ENCODE measurements at places on chromosomes 12 and 14. TPM values are rescaled to one million over a fixed set of nuclear protein-coding genes. Genes with fewer than 3 reads are reported as not detected.
A peak's percentile ranks its signal among the peaks of the same experiment; 100 is the strongest.

DNA sequence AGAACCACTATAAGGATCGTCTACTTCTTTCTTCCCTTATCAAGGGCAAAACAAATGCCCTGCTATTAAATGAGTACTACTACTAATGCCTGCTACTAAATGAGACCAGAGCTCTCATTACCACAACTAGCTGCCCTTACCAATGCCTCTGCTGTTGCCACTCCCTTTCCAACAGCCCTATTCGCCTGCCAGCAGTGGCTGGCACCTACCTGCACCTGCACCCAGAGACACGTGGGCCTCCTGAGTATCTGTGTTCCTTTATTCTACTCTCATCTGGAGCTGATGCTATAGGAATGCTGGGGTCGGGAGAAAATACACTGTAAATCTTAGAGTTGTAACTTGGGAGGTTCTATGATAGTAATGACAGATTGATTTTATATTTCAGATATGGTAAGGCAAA is 174.7 kb downstream of the SLC2A13 start:
- H3K4me1 ChIP-seq, result no peaks in the 10 kb centered on the region
- H3K27ac ChIP-seq, result no peak overlapping the region
- H3K27me3 ChIP-seq, result no peaks in the 10 kb centered on the region
- H3K4me3 ChIP-seq, result no peak overlapping the region
- H3K36me3 ChIP-seq, result no peaks in the 10 kb centered on the region

- no peak overlapping the region for H3K4me3 ChIP-seq
- DNase-seq, result peak; percentile 53
- H3K27me3 ChIP-seq, result no peaks in the 10 kb centered on the region
- no peak overlapping the region for H3K27ac ChIP-seq
- peaks cover 3% of the 10 kb centered on the region for H3K4me1 ChIP-seq
These were observed 42.1 kb downstream of the KRT80 start for GRCh38 chr12:52149651-52150241.

GRCh38 chr12:94616203-94616729 is 34.1 kb downstream of the TMCC3 start:
- no peak overlapping the region for H3K4me3 ChIP-seq
- peaks cover 2% of the 10 kb centered on the region for H3K4me1 ChIP-seq
- DNase-seq, result peak; percentile 49
- no peak overlapping the region for H3K27ac ChIP-seq
- H3K27me3 ChIP-seq, result no peaks in the 10 kb centered on the region
- H3K36me3 ChIP-seq, result no peaks in the 10 kb centered on the region

ZFHX2 gene
- 19.4 TPM for total RNA-seq

- DNase-seq, result peak; percentile 24
- no peaks in the 10 kb centered on the region for H3K27me3 ChIP-seq
- no peak overlapping the region for H3K4me3 ChIP-seq
These were observed 140.5 kb downstream of the ADGRD1 start for GRCh38 chr12:131093971-131094830.

ARHGEF40 gene
- 71.4 TPM for total RNA-seq

LBHD2 gene
- total RNA-seq, result not detected

- no peak overlapping the region for H3K27ac ChIP-seq
- no peaks in the 10 kb centered on the region for H3K4me1 ChIP-seq
- no peak overlapping the region for H3K4me3 ChIP-seq
- H3K27me3 ChIP-seq, result no peaks in the 10 kb centered on the region
- no peak for DNase-seq
- H3K36me3 ChIP-seq, result no peaks in the 10 kb centered on the region
These were observed 161.8 kb upstream of the DCN start for GRCh38 chr12:91344408-91344807.

DNA sequence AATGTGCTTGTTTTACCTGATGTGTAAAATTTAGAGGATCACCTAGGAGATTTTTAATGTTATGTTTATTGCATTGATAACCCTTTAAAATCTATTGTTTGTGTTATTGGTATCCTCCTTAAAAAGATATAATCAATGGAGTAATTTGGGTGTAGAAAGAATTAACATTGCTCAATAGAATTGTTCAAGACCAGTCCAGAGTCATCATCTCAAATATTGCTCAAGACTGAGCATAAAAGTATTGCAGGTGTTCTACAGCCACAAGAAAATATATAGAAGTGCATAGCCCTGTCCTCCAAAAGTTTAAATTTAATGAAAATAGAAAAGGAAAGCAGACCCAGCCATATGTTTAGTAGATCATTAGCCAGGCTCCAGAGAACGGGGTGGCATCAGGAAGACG is 102.5 kb upstream of the ARID2 start:
- H3K27ac ChIP-seq, result no peak overlapping the region
- no peaks in the 10 kb centered on the region for H3K4me1 ChIP-seq
- H3K4me3 ChIP-seq, result no peak overlapping the region
- DNase-seq, result no peak
- H3K27me3 ChIP-seq, result no peaks in the 10 kb centered on the region

C12orf54 gene
- not detected for total RNA-seq

MYF5 gene
- not detected for total RNA-seq

DNA sequence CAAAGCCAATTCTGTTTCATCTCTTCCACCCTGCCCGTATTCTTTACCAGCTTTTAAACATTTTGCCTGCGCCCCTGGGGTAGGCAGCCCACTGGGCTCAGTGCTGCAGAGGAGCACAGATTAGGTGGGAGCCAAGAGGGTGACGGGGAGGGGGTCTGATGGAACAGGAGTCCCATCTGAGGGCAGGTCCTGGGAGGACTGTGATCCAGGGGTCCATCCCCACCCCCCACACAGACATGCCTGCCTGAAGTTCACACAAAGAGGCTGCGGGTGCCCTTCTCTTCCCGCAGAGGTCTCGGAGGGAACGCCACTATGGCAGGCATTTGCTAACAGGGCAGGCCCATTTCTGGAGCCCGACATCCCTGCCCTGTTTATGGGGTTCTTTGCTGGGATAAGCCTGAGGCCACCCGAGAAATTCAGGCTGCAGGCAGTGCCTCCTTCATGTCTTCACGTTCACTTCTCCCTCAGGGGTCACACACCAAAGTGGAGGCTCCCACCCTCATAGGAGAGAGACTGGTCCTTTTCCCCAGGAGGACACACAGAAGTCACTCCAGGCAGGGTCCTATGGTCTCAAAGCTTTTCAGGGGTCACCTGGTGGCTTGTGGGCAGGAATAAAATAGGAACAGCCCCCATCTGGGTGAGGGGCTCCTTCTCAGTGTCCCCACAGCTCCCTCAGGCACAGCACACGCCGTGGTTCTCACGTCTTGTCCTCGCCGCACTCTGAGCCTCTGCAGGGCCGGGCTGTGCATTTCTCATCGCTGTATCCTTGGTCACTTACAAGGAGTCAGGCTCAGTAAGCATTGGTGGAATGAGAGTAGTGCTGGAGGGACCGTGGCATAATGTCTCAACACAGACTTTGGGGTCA is 12.9 kb downstream of the VASH1 start:
- H3K4me1 ChIP-seq, result no peaks in the 10 kb centered on the region
- H3K27ac ChIP-seq, result no peak overlapping the region
- no peaks in the 10 kb centered on the region for H3K27me3 ChIP-seq
- peak; percentile 24 for DNase-seq

DNA sequence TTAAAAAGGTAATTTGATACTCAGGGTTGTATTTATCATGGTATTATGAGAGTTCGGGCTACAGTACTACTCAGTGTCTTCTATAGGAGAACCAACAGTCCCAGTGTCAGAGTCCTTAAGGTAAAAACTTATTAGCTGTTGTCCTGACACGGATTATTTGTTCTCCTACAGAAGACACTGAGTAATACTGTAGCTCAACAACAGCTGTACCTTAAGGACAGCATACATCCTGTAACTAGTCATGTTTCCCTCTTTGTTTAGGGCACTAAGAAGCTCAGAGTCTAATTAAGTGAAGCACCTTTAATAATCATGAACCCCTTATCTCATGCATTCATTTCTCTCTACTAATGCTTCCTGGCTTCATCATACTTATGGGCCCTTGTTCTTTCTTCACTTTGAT is 33.9 kb downstream of the ARF6 start:
- H3K27ac ChIP-seq, result no peak overlapping the region
- no peak for DNase-seq
- no peak overlapping the region for H3K4me3 ChIP-seq
- H3K27me3 ChIP-seq, result no peaks in the 10 kb centered on the region
- no peaks in the 10 kb centered on the region for H3K36me3 ChIP-seq

GRCh38 chr12:104596134-104596799 is 139.5 kb downstream of the CHST11 start:
- H3K27me3 ChIP-seq, result no peaks in the 10 kb centered on the region
- no peak overlapping the region for H3K4me3 ChIP-seq
- H3K27ac ChIP-seq, result no peak overlapping the region
- no peak for DNase-seq
- peaks cover under 1% of the 10 kb centered on the region for H3K4me1 ChIP-seq
- H3K36me3 ChIP-seq, result no peaks in the 10 kb centered on the region

RBP5 gene
- 2.1 TPM for total RNA-seq

OAS1 gene
- not detected for total RNA-seq

NANOG gene
- total RNA-seq, result 211 TPM

- peaks cover 2% of the 10 kb centered on the region for H3K36me3 ChIP-seq
- H3K27me3 ChIP-seq, result no peaks in the 10 kb centered on the region
- H3K4me1 ChIP-seq, result peaks cover 3% of the 10 kb centered on the region
- no peak overlapping the region for H3K27ac ChIP-seq
These were observed 1.5 kb downstream of the RFLNA start for GRCh38 chr12:124296295-124296915.

GRCh38 chr12:45050751-45051571 is at the start of gene DBX2:
Gene DBX2 (minus strand): TSS chr12:45051099. CDS start chr12:45050927, 172 bp downstream.
- DNase-seq, result peak; percentile 61
- H3K36me3 ChIP-seq, result no peaks in the 10 kb centered on the region
- H3K4me3 ChIP-seq, result peak within 1 kb of the TSS; percentile 75
- H3K27ac ChIP-seq, result no peak within 1 kb of the TSS
- H3K27me3 ChIP-seq, result peaks cover 10% of the 10 kb centered on the region
- H3K4me1 ChIP-seq, result no peaks in the 10 kb centered on the region

- peaks cover 3% of the 10 kb centered on the region for H3K4me1 ChIP-seq
- no peaks in the 10 kb centered on the region for H3K27me3 ChIP-seq
These were observed 97.2 kb upstream of the TMTC1 start for GRCh38 chr12:29880987-29881386.

GRCh38 chr14:35374263-35374712 is 30.3 kb downstream of the NFKBIA start:
- DNase-seq, result no peak
- H3K27ac ChIP-seq, result no peak overlapping the region
- no peaks in the 10 kb centered on the region for H3K4me1 ChIP-seq
- H3K36me3 ChIP-seq, result no peaks in the 10 kb centered on the region

GRCh38 chr14:105857826-105858675 is 331.7 kb downstream of the TMEM121 start:
- peaks cover 24% of the 10 kb centered on the region for H3K36me3 ChIP-seq
- no peaks in the 10 kb centered on the region for H3K27me3 ChIP-seq
- H3K4me1 ChIP-seq, result no peaks in the 10 kb centered on the region
- H3K27ac ChIP-seq, result no peak overlapping the region
- peak; percentile 10 for DNase-seq

GRCh38 chr12:56541631-56542030 is 20.0 kb downstream of the RBMS2 start:
- no peak overlapping the region for H3K4me3 ChIP-seq
- no peaks in the 10 kb centered on the region for H3K27me3 ChIP-seq
- no peaks in the 10 kb centered on the region for H3K4me1 ChIP-seq
- DNase-seq, result no peak
- H3K36me3 ChIP-seq, result no peaks in the 10 kb centered on the region

DNA sequence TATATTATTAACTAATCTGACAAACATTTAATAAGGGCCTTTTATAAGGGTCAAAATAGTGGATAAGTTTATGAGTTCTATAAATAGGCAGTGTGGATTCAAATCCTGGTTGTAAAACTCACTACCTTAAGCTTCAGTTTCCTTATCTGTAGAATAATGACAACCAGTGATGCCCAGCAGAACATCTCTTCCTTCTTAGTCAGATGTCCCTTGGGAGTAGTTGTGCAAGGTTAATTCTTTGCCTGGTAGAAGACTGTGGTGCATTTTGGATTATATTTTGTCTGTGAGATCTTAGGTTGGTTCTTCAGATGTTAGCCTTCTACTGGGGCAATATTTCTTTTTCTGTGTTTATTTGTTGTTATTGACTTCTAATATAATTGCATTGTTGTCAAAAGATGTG is 59.5 kb downstream of the ARID2 start:
- no peaks in the 10 kb centered on the region for H3K4me1 ChIP-seq
- DNase-seq, result no peak
- H3K36me3 ChIP-seq, result no peaks in the 10 kb centered on the region

DNA sequence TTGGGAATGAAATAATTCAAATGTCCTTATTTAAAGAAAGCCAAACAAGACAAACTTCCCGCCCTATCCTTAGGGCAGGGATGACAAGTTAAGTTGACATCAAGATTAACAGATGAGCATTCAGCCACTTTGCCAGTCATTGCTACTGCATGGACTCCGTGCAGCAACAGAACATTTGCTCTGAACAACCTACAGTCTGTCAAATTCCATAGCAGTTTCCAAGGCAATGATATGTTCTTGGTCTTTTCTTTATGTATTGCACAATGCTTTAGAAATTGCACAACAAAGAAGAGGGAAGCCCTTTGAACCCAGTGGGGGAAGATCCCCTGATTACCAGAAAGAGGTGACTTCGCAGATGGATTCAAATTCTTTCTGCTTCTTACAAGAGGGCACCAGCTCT is 269.8 kb downstream of the BCAT1 start:
- no peaks in the 10 kb centered on the region for H3K4me1 ChIP-seq
- peaks cover 6% of the 10 kb centered on the region for H3K36me3 ChIP-seq
- H3K27ac ChIP-seq, result no peak overlapping the region
- DNase-seq, result no peak
- no peaks in the 10 kb centered on the region for H3K27me3 ChIP-seq

DNA sequence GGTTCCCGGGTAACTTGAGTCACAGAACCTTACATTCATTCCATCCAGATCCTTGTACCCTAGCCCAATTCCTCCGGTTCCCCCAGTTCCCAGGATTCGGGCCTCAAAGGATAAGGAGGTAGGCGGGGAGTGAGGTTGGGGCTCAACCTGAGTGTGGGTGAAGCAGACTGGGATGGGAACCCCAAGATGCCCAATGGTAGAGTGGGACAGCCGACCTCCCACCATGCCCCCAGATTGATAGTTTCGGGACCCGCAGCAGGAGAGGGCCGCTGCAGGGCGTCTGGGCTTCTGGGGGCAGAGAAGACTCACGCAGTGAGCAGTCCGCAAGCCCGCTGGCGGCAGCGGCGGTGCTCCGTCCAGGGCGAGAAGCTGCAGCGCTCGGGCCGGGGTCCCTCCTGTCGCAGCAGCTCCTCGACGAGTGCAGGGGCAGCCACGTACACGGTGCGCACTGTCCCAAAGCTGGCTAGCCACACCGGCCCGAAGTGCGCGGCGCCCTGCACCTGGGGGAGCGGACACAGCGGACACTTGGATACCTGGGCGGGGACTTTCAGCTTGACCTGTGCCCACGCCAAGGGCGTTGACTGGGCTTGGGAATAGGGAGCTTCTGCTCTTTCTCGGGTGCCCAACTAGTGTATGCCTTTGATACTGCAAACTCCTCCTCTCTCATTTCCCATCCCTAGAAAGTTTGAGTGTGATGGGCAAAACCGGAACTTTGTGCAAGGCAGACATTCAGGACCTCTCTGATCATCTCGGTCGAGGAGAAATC is 997 bp downstream of the CYP27B1 start:
- H3K4me1 ChIP-seq, result peaks cover 3% of the 10 kb centered on the region
- peaks cover 31% of the 10 kb centered on the region for H3K27me3 ChIP-seq
- no peak overlapping the region for H3K27ac ChIP-seq

All from H9 (cell line).